Left colon (tissue), 2 donors: ENCODE measurements at places on chromosomes 5 and 9. TPM values are rescaled to one million over a fixed set of nuclear protein-coding genes. Genes with fewer than 3 reads are reported as not detected.

DNA sequence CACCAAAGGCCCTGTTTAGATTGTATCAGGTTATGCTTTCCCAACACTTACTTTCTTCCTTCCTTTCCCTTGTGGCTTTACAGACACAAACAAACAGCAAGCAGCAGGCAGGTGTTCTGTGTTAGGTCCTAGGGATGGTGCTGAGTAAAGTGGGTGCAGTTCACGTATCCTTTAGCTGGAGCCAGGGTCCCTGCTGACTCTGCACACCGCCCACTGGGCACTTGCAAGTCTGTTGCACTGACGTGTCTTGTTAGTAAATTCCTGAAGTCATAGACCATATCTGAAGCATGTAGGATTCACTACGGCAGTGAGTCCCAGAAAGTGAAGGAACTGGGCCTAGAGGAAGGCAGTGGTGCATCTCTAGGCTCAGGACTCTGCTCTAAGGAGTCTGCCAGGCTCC is 96.5 kb downstream of the DAPK1 start:
- no peak for DNase-seq

DNA sequence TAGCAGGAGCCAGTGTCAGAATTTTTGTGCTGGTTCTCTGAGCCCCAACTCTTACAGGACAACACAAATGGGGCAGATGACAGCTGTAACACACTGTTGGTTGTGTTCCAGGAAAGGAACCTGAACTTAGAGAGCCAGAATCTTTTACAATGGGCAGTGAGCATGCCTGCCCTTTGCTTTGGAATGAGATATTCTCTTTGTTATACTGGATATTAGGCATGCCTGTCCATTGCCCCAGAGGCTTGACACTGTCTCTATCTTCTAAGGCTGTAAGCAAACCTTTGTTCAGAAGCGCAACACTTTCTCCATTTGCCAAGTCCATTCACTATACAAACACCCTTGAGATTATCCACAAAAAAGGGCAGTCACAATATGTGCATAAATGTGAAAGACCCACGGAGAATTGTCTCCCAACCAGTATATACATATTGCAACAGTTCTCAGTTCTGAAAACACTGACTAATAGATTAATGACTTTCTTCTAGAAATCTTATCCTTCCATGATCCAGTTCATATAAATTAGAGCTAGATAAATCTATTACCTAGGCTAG is 26.3 kb upstream of the CEP120 start:
- no peak for DNase-seq

GRCh38 chr9:19517202-19517942 is 108.6 kb downstream of the ACER2 start:
- DNase-seq = no peak

GRCh38 chr5:134459491-134459890 is 47.8 kb upstream of the CDKN2AIPNL start:
- no peak for DNase-seq

DNA sequence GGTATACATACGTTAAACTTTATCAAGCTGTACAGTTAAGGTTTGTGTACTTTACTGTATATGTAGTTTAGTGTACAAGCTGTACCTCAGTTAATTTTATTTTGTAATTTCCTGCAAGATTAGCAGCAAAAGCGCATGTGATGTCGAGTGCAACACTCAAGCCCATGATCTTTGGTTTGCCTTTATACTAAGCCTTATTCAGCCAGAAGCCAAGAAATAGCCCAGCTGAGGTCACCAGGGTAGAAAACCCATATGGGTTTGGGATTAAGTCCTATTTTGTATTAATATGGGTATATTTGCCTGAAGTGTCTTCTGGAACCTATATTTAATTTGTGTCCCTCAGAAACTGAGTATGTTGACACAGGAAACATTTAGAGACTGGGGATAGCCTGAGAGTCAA is 59.3 kb downstream of the ZFAND5 start:
- DNase-seq = no peak

DNA sequence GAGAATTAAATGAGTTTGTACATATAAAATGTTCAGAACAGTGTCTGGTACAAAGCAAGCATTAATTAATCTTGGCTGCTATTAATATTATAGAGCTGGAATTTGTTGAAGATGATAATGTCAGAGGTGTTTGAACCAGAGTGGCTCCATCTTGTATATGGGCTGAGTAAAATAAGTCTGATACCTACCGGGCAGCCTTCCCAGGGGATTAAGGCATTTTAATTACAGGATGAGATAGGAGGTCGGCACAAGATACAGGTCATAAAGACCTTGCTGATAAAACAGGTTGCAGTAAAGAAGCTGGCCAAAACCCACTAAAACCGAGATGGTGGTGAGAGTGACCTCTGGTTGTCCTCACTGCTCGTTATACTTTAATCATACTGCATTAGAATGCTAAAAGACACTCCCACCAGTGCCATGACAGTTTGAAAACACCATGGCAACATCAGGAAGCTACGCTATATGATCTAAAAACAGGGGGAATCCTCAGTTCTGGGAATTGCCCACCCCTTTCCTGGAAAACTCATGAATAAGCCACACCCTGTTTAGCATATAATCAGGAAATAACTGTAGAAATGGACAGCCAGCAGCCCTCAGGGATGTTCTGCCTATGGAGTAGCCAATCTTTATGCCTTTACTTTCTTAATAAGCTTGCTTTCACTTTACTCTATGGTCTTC is 90.2 kb downstream of the PLK2 start:
- DNase-seq = no peak

AQP7 gene
- total RNA-seq = 8.3 TPM
